ENCODE measurements at places on chromosomes 6 and 20. TPM values are rescaled to one million over a fixed set of nuclear protein-coding genes. Genes with fewer than 3 reads are reported as not detected.

DNA sequence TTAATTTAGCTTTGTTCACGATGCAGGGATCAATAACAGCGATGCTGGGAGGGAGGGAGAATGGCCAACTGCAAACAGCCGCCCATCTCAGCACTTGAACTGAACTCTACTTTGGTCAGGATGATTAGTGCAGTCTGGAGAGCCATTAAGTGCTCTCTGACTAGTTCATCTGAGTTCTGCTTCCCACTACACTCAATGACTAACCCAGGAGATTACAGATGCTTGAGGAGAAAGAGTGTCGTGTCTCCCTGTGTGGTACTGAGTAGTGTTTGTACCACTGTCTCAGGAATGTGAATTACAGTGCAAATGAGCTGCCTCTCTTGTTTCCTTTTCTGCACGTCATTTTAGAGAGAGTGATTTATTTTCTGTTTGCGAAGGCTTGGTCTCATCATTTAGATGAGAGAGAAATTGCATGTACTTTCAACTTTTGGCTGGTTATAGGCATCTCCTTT lies 23.5 kb downstream of the CARMIL1 start:
- DNase-seq, result no peak

DNA sequence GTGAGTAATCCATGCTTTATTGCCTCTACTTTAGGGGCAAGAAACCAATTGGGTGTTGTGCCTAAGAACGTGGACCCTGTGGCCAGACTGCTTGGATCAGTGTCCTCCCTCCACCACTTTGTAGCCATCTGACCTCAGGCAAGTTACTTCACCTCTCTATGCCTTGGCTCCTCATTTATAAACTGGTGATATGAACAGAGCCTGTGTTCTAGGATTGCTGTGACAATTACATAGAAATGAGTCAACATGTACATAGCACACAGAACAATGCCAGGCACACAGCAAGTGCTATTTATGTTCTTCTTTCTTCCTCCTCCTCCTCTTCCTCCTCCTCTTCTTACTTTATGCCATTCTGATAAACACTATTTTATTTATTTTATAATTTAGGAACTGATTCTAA lies 339.4 kb downstream of the CD83 start:
- no peak for DNase-seq

GRCh38 chr20:4026093-4026601 lies 10.8 kb upstream of the RNF24 start:
- DNase-seq, result peak; percentile 64

- DNase-seq, result peak; percentile 76
Observed at GRCh38 chr6:73285674-73286283, 22.8 kb upstream of the KHDC1 start.

Gene HLA-DPA1
- 0.34 TPM for total RNA-seq

DNA sequence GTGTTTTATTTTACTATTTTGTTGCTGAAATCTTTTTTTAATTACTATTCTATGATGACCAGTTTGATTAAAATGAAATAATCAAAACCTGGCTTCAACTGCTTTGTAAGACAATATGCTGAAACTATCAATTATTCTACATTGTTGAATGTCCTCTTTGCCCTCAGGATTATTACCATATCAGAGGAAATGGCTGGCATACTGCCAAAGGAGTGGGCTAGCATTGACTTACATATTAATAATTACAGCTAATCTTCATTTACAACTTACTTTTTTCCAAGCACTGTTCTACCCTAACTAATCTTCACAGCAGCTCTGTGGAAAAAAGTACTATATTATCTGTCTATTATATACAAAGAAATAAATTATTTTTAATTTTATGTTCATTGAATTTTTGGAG lies 560.5 kb downstream of the BCKDHB start:
- peak; percentile 4 for DNase-seq

- DNase-seq, result no peak
Observed at GRCh38 chr6:93017213-93017612, 402.1 kb downstream of the EPHA7 start.

All from dermis blood vessel endothelial cell (primary cell).